Activated CD8-positive, alpha-beta memory T cell treated with anti-CD3 and anti-CD28 coated beads for 1 hour (primary cell): ENCODE measurements at places on chromosomes 5 and 9.

GRCh38 chr5:5418006-5418405 lies 4.5 kb upstream of the ICE1 start:
- DNase-seq, result no peak

- DNase-seq, result no peak
Observed at GRCh38 chr5:116546033-116546742, 28.4 kb downstream of the SEMA6A start.

GRCh38 chr5:173329491-173330337 lies 1.5 kb upstream of the STC2 start:
- DNase-seq, result no peak

- no peak for DNase-seq
Observed at GRCh38 chr5:150322202-150322601, 19.5 kb upstream of the ARSI start.

- DNase-seq, result no peak
Observed at GRCh38 chr5:133065471-133065870, 13.7 kb downstream of the HSPA4 start.

DNA sequence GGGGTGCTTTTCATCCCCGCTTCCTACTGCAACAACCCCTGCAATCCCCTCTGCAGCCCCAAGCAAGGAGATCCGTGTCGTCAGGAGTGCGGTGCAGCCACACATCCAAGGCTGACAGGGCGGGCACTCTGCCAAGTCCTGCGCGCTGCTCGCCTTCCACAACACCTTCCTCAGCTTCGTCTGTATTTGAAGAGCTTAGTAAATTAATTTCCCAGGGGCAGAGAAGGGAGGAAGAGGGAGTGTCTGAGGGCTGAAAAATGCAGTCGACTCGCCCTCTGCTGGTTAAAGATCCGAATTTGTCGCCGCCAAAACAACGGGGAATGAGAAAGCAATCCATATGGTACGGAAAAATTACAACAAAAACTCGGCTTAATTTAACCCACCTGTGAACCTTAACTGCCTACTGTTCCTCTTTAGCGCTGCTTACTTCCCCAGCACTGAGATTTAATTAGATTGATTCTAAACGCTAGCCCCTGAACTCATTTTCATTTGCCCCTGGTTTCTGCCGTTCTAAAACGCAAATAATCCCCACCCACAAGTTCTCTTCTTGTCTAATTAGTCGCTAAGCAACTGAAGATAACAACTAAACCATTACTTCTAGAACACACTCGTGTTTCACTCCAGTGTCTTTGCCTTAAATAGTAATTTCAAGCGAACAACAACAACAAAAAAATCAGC lies 10.9 kb upstream of the PCDHB1 start:
- no peak for DNase-seq

DNA sequence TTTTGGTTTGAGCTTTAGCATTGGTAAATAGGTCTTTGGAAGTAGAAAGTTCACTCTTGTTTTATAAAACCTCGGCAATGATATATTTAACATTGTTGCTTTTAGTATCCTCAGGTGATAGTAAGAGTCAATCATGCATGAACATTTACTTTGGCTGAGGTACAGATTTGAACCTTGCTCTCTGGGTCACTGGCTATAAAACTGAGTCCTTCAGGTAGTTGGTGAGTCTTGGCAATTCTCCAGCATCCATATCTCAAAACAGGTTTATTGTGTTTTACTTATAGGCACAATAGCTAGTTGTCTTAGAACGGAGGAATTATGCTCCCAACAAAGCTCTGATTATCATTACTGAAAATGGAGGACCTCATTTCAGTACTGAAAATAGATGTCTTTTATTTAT lies 75.1 kb downstream of the MAT2B start:
- DNase-seq, result no peak

GRCh38 chr9:94166976-94167346 lies 82.7 kb downstream of the PTPDC1 start:
- peak; percentile 3 for DNase-seq

DNA sequence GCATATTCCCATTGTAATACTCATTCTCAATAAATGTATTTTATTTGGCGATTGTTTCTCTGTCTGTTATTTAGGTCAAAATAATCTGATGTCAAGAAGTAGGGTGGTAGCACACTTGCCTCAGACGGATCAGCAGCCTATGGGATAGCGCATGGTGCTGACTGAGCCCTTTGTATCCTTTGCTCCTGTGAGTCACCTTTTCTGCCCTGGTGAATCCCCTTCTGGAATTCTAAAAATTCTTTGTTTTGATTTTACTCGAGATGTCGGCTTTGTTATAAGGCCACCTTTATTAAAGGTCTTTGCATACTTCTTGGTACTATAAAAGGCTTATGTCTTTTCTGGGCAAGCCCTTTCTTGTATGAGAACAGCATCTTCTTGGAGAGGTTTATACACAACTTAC lies 1187.8 kb downstream of the CDH9 start:
- no peak for DNase-seq

GRCh38 chr5:116554764-116555163 lies 19.9 kb downstream of the SEMA6A start:
- DNase-seq, result no peak

DNA sequence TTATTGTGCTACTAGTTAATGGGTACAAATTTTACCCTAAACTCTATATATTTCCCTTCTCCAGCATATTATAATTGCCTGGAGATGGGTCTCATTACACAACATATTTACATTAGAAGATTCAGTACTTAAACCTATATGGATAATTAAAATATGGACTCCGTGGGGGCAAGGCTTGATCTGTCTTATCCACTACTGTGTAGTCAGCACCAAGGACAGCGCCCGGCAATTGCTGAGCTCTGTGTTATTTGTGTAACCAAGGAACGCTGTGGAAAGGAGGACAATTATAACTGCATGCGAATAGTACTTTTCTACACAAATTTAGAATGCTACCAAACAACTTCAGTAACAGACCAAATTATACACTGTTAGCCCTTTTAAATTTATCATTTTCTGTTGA lies 77.7 kb downstream of the DNAH5 start:
- DNase-seq, result no peak

- DNase-seq, result no peak
Observed at GRCh38 chr5:5398071-5398470, 24.4 kb upstream of the ICE1 start.

DNA sequence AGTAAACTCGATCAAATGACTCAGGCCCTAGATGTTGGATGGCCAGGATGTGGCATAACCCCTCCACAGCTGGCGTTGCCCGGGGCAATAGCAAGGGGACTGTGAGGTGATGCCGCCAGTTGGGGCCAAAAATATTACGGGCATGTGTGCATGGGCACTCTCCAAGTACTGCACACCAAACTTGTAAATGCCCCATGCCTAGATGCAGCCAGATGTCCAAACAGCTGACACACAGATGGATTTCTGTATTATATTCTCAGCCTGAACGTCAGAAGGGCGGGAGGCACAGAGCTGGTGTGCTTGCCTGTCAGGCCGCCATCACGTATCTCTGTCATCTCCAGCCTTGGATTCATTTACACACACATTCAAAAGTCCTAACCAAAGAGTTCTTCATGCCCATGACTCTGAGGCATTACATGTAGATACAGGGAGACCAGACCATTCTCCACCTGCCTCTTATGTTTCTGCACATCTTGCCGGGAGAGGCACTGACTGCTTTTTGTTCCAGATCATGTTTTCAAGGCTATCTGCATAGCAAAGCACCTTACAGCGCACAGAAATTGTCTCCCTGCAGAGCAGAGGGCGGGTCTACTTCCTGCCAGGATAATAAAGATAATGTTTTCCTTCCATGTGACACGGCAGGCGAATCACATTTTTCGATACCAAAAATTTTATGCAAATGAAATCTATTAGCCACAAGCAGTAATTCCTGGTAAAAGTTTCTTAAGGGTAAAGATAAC lies 200.9 kb upstream of the ADAMTS16 start:
- DNase-seq, result no peak
